ENCODE measurements at places on chromosomes 1 and 21.

- peak; percentile 49 for DNase-seq
Measured at GRCh38 chr1:39653546-39654031, 14.1 kb upstream of the HEYL start.

- no peak for DNase-seq
Measured at GRCh38 chr21:43997766-43998742, 14.1 kb upstream of the TRAPPC10 start.

DNA sequence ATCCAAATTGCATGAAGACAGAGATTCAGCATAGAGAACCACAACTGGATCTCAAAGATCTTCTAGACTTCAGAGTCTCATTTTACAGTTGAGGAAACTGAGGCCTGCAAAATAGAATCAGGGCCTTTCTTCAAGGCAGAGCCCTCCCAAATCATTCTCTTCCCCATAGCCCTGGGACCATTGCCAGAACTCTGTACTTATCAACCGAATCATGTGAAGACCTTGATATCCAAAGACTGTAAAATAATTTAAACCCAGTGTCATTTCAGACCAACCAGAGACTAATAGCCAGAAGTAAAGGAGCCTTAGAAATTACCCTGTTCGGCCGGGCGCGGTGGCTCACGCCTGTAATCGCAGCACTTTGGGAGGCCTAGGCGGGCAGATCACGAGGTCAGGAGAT, 90.1 kb downstream of the DTL start:
- no peak for DNase-seq

GRCh38 chr1:177209357-177209756, 38.6 kb downstream of the BRINP2 start:
- peak; percentile 4 for DNase-seq

DNA sequence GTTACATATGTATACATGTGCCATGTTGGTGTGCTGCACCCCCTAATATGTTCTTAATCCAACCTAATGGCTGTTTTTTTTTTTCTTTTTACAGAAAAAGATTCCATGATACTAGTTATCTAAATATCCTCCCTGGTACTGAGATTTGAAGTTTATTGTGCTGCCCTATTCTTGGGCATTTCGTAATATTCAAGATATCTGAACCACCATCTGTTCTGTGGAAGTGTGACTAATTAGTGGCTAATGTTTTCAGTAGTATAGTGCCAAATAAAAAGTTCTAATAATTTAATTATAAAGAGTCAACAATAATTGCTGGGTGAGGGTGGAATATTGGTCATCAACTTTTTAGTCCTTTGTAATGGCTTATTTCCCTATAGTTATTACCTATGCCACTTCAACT, 217.5 kb downstream of the GABPA start:
- DNase-seq: no peak

GRCh38 chr1:45493116-45493697, 2.2 kb upstream of the TESK2 start:
- DNase-seq: no peak

All from HS-27A (cell line).